ENCODE measurements at places on chromosomes 12 and 14.
A peak's percentile ranks its signal among the peaks of the same experiment; 100 is the strongest.

GRCh38 chr12:50686976-50687375 lies 76.9 kb upstream of the ATF1 start:
- DNase-seq = no peak

DNA sequence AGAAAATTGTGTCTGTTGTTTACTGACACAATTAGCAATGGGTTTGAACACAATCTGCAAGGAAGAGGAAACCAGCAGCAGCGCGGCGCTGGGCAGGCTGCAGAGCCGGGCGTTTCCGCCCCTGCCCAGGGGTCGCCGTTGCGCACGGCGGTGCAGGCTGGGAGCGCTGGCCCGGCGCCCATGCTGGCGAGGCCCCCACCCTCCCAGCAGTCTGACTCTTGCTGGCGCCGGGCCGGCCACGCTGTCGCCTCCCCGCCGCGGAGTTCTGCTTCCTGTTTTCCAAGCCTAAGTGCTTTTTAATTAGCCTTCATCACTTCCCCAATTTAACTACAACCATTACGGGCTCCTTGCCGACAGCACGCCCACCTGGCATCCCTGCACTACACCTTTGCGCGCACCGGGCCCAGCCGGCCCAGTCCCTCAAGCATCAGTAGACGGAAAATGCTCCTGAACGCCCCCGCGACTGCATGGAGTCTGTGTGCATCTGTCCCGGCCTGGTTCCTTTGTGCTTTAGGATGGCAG lies 212.1 kb downstream of the GXYLT1 start:
- DNase-seq = peak; percentile 65

DNA sequence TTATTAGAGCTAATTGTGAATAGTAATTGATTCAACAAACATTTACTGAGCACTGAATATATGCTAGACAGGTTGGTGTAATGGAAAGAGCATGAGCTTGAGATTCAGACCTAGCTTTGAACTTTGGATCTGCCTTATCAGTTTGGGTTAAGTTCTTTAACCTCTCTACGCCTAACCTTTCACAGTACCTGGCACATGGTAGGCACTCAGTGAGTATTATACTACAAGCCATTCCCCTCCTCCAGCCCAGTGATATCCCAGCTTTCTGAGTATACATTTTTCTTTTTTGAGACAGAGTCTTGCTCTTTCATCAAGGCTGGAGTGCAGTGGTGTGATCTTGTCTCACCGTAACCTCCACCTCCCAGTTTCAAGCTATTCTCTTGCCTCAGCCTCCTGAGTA lies 32.0 kb downstream of the FAM177A1 start:
- DNase-seq = no peak

DNA sequence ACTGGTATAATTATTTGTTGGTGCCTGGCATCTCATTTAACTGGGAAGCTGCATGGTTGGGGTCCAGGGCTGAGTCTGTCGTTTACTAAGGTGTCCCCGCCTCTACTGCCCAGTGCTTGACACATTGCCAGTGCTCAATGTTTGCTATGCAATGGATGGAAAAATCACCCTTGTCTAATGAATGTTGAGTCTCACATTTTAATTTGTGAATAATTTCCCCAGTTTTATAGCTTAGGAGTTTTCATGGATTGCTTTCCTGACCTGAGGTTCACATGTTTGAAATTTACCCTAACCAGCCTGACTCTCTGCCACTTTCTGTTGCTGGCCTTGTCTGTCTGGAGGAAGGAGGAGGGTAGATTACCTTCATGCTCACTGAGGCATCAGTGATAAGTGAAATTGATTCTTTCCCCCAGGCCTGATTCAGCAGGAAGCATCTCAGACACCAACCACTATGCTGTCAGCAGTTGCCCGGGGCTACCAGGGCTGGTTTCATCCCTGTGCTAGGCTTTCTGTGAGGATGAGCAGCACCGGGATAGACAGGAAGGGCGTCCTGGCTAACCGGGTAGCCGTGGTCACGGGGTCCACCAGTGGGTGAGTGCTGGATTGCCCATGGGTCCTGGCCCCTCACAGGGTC lies 2.4 kb downstream of the DHRS2 start:
- no peak for DNase-seq

GRCh38 chr14:61752626-61753025 lies 9.6 kb upstream of the SNAPC1 start:
- DNase-seq = no peak

DNA sequence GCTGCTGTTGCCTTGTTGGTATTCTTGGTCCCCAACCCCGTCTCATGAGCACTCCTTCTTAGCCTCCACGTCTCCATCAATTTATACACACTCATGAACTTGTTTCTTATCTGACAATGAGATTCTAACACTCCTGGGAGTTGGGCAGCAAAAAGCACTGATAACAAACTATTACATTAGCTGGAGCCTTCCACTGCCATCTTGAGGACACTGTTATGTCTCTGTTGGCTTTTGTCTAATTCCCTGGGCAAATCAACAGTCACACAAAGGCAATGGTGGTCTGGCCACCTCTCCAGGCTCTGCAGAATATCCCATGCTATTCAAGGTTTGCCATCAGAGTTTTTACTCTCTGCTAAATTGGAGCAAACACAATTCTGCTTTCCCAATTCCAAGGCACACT lies 117.8 kb upstream of the COCH start:
- no peak for DNase-seq

DNA sequence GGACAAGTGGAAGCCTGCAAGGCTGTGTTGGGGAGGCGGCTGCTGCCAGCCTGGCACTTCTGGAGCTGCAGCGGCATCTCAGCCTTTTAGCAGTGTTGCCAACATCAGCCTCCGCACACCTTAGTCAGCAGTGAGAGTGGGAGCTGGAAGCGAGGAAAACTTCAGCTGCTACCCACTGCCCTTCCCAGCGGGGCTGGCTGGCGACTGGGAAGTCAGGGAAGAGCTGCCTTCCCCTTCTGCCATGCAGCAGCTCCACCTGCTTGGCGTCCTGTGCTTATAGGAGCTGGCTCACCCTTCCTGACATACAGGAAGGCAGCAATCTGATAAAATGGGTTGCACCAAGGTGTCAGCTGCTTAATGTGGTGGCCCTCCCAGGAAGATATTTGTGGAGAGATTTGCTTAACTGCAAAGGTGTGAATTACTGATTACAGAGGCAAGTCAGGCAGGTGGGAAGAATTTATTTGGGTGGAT lies 15.4 kb upstream of the PLEKHG3 start:
- DNase-seq = no peak

- no peak for DNase-seq
Observed at GRCh38 chr12:40688085-40688725, 4.0 kb upstream of the CNTN1 start.

DNA sequence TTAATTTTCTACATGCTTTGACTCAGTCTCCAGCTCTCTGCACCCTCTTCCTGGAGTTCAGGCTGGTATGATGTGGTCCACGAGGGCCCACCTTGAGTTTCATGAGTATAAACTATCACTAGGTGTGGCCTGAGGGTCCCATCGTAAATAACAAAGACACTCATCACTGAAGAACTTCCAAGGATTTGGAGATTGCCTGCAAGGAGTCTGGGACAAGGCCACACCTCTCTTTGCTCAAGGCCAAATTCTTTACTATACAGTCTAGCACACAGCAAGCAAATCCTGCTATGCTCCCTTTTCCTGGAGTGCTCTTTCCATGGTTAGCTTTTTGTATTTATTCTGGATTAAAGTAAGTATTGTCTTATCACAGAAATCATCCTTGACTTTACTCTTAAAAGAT lies 271.9 kb downstream of the SLC16A7 start:
- no peak for DNase-seq

GRCh38 chr12:107558816-107559382 lies 126.7 kb upstream of the PWP1 start:
- DNase-seq = no peak

- no peak for DNase-seq
Observed at GRCh38 chr12:132216354-132216987, 72.2 kb downstream of the NOC4L start.
